ENCODE measurements at places on chromosomes 5 and 9.

DNA sequence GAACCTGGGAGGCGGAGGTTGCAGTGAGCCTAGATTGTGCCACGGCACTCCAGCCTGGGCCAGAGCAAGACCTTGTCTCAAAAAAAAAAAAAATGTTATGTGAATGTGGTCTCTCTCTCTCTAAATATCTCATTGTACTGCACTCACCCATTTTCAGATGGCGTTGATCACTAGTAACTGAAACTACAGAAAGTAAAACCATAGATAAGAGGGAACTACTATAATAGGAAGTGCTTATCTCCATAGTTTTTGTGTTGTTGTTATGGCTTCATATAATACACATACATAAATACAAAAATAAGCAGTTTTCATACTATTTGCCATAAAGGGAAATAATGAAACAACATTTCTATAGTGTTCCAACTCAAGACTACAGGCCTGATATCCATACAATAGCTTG lies 9.1 kb downstream of the IL31RA start:
- no peak for DNase-seq

DNA sequence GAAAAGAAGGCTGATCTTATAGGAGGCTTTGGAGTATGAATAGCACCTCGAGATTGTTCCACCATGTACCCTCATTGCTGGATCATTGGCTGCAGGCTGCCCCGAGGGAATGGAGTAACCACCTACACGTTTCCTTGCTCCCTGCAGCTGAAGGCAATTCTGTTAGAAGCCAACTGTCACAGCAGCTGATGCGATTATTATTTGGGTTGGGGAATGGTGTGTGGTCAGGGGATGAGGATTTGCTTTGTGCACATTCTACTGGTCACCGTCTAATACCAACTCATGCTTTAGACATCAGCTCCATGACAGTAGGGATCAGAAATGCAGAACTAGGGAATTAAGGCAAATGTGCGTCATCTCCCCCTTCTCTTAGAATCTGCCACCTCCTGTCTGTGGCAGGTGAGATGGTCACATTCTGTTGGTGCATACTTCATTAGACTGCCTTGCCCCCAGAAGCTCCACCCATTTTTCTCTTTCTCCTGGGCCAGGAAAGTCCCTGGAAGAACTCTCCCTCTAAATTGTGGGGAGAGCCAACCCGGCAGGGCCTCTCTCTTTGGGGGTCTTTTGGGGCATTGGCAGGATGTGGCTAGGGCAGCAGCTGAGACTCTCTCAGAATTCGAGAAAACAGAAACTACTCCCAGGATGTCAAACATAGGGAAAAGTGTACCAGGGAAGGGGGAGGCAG lies 32.8 kb downstream of the NEUROG1 start:
- no peak for DNase-seq

GRCh38 chr5:114471529-114471928 lies 109.7 kb downstream of the KCNN2 start:
- DNase-seq, result no peak

DNA sequence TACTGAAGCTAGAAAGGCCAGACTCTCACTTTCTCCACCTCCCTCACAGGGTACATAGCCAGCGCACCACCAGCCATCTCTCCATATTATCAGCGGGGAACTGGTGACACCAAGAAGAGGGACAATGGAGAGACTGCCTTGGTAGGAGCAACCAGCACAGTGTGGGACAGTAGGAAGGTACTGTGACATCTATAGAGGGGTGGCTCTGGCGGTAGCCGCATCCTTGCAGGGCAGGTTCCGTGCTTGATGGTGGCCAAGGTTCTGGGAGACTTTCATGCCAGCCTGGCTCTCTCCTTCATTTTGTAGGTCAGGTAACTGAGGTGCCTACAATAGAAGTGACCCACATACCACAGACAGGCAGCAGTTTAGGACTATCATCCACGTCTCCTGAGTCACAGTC lies 65.5 kb upstream of the SMIM23 start:
- no peak for DNase-seq

DNA sequence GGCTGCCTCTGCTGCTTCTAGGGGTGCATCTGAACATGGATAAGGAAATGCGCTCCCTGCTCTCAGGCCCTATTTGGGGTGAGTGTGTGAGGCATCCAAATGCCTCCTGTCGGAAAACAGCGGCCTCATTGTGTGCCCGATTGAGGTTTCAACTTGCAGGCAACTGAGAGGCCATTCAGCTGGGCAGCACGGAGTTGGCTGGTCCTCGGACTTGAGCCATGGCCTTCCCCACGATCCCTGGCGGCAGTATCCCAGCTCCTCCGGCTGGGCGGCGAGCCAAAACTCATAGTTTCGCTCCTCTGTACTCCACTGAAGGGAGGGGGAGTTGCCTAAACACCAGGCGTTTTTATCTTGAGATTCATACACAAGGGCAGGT lies 597.3 kb upstream of the SGCD start:
- no peak for DNase-seq

- DNase-seq, result peak; percentile 39
Observed at GRCh38 chr5:52807723-52808122, 20.0 kb downstream of the ITGA1 start.

DNA sequence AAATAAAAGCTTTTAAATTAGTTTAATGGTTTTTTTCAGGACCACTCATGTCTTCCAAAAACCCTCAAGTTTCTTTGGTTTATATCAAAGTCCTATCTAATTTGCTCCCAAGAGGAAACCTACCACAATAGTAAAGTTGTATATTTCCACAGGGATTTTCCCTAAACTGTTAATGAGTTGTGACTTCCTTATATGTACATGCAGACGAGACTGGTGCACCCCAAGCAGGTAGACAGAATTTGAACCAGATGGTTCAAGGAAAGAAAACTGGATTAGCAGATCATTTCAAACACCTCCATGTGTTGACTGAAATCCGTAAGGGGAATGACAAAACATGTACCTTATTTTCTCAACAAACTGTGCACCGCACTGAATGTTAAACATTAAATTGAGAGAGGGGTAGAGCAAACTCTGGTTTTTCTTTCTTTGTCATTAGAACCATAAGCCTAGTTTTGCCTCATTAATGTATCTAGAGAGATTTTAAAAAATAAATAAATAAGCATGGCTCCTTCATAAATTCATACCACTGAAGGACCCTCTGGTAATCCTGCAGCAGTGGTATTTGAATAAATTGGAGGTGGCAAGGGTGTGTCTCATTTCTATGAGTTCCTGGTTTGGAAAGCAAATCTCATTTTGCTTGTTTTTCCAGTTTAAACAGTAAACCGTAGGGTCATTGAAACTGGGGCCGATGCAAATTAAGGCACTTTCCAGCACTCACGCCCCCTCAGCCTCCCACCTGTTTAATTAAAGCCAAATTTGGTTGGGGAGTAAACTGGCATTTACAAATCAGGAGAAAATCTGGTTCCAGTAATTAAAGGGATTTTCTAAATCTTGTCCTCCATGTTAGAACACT lies 51.1 kb downstream of the ENC1 start:
- DNase-seq, result no peak

DNA sequence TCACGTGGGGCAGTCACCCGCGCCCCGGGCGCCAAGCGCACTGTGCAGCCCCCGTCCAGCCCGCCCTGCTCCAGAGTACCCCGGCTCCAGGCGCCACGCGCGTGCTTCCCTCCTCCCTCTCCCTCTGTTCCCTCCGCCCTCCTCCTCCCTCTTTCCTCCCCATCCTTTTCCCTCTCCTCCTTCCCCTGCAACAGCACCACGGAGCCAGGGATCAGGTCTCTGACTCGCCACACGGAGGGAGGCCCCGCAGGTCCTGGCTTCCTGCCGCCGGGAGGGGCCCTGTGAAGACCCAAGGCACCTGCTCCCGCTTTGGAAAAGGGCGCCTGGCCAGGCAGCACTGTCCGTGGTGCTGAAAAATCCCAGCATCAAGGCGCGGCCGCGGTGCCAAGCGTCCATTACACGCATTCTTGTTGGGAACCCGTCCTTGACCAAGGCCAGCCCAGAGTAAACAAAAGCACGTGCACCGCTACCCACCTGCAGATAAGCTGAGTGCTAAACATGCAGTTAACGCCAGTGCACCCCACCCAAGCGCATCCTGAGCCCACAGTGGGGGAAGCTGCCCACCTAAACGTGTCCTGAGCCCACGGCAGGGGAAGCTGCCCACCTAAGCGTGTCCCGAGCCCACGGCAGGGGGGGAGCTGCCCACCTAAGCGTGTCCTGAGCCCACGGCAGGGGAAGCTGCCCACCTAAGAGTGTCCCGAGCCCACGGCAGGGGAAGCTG lies 21.7 kb downstream of the SLC6A18 start:
- DNase-seq, result peak; percentile 14

DNA sequence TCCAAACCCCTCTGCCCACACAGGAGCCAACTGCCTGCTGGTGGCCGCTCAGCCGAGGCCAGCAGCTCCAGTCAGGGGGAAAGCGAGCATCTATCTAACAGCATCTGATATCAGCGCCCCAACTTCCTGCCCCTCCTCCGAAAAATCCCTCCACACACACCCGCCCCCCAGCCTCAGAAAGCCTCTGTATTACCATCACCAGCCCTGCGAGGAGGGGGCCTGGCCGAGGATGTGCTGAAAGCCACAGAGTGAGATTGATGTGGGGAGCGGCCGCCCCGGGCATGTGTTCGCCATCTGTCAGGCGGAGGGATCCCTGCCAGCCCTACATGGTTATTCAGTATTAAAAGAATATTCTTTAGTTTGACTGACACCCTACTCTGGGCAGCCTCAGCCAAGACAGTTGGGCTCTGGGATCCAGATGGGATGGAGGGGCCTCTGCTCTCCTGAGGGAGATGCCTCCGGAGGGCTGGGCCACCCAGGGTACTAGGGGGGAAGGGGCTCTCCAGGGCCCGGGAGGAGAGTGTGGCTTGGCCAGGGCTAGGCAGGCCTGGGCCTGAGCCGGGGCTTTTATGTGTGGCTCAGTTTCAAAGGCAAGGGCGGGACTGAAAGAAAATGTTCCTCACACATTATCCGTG lies 98.0 kb downstream of the HSD17B3 start:
- DNase-seq, result no peak

DNA sequence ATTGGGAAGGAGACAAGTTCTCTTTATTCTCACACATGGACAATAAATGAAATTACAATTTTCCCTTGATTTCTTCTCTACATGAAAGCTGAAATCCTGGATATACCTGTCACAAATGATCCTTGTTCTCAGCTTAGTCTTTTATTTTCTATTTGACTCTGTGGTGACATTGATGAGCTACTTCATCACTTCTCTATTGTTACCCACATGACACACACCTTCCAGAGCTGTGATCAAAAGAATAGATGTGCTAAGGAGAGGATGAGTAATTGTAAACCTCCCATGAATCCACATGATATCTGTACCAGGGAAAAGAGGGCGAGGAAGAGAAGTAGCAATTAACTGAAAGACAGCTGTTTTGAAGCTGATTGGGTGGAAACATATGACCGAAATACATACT lies 102.0 kb downstream of the CAVIN4 start:
- peak; percentile 30 for DNase-seq

GRCh38 chr5:108311682-108312081 lies 70.2 kb downstream of the FBXL17 start:
- peak; percentile 7 for DNase-seq
